LHCN-M2 (cell line): ENCODE measurements at places on chromosomes 4 and X. TPM values are rescaled to one million over a fixed set of nuclear protein-coding genes. Genes with fewer than 3 reads are reported as not detected.

Gene OCIAD2
- 11.0 and 12.2 TPM in 2 replicates for total RNA-seq

GRCh38 chr4:116357758-116358157 is 727.6 kb downstream of the TRAM1L1 start:
- peak; percentile 4 for DNase-seq

GRCh38 chr4:168515222-168516011 is 18.6 kb downstream of the PALLD start:
- DNase-seq = no peak

GRCh38 chr4:29453303-29453820 is 1266.8 kb upstream of the PCDH7 start:
- no peak for DNase-seq

DNA sequence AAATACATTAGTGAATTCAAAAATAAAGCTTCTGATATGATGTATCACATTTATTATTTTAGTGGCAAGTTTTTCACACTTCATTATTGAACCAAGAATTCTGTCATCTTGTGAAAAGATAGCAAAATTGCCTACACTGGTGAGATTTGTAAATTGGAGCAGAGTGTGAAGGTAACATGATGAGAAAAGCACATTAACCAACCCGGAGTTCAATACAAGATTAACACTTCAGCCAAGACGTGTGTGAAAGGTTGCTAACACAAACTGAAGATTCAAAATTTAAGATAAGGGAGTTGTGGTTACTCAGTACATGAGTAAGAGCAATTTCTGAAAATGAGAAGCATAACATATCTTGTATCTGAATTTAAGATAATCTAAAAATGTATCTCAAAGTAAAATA is 346.7 kb downstream of the PDHA2 start:
- no peak for DNase-seq

DNA sequence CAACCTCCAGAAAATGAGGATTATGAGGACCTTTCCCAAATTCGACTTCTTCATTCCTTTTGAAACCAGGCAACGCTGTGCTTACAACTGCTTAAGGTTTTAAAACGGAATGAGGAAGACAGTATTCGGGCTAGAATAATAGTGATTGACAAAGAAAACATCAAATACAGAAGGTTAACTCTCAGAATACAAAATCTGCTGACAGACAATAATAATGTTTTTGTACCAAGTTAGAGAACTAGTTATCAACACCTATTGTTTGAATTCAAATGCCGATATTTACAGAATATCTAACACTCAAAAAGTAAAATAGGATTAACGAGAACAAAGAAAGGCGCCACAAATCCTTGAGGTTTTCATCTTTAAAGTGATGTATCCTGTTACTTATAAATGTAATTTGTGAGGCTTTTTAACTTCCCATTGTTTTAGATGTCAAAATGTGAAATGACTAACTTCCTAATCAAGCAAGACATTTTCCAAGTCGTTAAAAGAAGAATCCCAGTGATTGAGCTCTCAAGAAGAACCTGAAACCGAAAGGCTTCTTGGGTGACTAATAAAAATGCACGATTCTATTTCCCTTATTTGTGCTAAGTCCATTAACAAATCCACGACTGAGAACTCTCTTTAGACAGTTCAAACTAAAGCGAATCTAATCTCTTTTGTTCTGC is 118.3 kb downstream of the SORBS2 start:
- no peak for DNase-seq

GRCh38 chr4:142314686-142315085 is 531.4 kb downstream of the INPP4B start:
- no peak for DNase-seq

DNA sequence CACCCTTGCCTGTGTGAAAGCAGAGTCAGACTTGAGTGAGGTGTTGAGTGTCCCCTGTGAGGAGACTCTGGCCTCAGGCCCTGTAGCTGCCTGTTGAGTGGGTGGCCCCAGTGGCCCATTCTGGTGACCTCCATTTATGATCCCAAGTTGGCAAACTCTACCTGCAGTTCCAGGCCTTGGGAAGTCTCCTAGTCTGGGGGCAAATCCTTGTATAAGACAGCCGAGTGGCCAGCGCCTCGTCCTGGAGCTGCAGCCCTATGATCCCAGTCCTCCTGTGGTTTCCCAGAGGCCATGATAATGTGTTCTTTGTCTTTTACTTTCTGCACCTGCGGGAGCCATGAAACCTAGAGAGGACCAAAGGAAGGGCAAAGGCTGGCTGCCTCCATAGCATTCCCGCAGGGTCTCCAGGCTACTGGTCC is 58.7 kb downstream of the NBDY start:
- no peak for DNase-seq

DNA sequence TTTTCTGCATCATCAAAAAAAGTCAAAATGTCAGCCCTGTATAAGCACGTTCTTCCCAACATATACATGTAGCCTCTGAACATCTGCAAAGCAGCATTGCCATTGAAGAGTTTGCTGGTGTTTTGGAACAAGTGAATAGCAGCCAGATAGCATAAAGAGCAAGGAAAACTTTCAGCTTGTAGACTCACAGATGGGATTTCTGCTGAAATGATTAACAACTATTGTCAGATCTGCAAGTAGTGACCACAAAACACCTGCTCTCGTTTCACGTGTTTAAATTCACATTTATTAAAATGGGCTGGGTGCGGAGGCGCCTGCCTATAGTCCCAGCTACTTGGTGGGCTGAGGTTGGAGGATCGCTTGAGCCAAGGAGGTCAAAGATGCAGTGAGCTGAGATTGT is 123.7 kb downstream of the SPRY1 start:
- DNase-seq = no peak
